ENCODE measurements at places on chromosomes 12 and 14. TPM values are rescaled to one million over a fixed set of nuclear protein-coding genes. Genes with fewer than 3 reads are reported as not detected.

DCN gene
- total RNA-seq, result 189 TPM

DNA sequence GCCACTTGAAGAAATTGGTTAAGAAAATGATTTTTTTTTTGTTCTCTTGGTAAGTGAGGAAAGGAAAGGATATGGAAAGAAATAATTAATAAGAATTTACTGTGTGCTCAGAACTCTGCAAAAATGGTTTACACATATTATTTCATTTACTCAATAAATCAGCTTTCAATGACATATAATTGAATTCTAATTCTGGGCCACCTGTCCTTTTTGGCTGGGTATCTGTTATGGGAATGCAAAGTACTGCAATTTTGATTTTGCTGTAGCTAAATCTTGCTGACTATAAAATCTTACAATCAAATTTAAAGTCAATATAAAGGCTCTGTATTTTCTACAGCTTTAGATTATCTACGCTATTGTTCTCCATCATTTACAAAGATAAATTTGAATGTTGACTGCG is 147.1 kb downstream of the GRIP1 start:
- no peak overlapping the region for H3K4me3 ChIP-seq
- H3K27me3 ChIP-seq, result no peaks in the 10 kb centered on the region
- DNase-seq, result no peak

DNA sequence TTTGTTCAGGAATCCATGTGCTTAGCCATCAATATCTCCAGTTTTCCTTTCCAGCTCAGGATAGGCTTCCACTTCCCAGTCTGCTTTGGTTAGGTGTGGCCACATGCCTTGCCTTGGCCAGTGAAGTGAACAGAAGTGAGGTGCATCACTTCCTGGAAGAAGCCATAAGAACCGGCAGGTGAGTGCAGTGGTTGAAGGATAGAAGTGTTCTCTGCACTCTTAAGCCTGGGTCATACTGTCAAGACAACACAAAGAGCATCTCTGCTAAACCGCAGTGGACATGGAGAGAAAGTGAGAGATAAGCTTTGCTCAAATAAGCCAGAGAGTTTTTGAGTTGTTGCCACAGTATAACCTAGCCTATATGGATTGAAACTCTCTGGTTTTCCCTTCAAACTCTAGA is 11.4 kb downstream of the GNG2 start:
- H3K4me1 ChIP-seq, result no peaks in the 10 kb centered on the region
- H3K4me3 ChIP-seq, result no peak overlapping the region
- H3K36me3 ChIP-seq, result no peaks in the 10 kb centered on the region
- DNase-seq, result no peak
- no peaks in the 10 kb centered on the region for H3K27me3 ChIP-seq

DNA sequence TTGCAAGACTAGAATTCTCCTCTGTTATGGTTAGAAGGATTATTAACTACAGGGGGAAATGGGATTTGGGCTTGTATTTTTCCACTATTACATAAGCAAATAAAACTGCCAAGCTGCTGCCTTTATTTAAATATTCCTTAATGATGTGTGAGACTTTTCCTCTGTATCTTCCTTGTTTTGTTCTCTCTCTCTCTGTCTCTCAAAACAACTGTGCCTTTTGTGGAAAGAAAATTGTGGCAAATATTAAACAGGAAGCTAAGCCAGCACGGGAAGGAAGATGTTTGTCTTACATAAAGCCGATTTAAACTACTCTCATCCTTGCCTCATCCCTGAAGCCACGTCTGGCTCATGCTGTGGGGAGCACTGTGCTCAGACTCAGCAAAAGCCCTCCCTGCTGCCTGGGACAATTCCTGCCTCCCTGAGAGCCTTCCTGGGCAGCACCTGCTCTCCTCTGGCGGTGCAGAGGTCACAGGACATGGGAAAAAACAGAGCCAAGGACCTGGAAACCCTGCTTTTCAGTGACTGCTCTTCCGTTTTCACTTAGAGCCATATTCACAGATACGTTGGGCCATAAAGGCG is 237.2 kb downstream of the SLC15A4 start:
- H3K27ac ChIP-seq, result no peak overlapping the region
- DNase-seq, result peak; percentile 37
- H3K36me3 ChIP-seq, result no peaks in the 10 kb centered on the region
- no peaks in the 10 kb centered on the region for H3K27me3 ChIP-seq
- H3K4me3 ChIP-seq, result no peak overlapping the region
- no peaks in the 10 kb centered on the region for H3K4me1 ChIP-seq

DNA sequence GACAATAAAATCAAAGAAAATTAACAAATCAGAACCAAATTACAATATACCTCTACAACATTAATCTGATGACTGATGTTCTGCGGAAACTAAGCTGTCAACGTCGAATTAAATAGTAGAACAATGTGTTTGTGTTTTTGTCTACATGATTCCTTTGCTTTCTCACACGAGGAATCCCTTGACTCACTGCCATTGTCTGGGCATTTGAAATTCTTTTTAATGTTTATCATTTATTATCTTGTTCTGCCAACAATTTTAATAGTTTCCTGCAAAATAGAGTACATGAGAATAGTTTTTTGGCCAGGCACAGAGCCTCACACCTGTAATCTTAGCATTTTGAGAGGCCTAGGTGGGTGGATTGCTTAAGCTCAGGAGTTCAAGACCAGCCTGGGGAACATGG is 76.6 kb upstream of the KRAS start:
- H3K27ac ChIP-seq, result no peak overlapping the region
- H3K36me3 ChIP-seq, result no peaks in the 10 kb centered on the region
- H3K4me1 ChIP-seq, result no peaks in the 10 kb centered on the region
- no peaks in the 10 kb centered on the region for H3K27me3 ChIP-seq
- H3K4me3 ChIP-seq, result no peak overlapping the region

DNA sequence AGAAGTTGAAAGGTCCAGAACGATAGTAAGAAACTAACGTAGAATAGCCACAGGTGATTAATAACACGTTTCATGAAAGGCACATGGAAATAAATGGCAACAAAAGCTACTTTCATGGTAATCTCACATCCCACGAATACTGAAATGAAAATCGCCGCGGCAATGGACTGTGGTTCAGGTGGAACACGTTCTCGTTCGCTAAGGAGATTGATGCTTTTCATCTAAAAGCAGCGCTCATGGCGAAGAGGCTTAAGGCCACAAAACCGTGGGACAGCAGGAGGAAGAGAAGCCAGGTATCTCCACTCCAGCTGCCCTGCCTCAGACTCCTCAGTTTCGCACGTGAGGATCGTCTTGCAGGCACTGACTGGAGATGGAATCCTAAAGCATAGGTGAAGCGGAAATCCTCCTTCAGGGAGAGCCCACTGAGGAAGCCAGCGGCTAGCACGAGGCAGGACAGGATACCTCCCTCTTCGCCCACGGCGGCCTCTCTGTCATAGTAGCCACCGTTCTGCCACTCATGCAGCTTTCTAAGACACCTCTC is 696 bp upstream of the GPHN start:
- H3K4me1 ChIP-seq, result peaks cover 35% of the 10 kb centered on the region
- peak overlapping the region; percentile 94 for H3K4me3 ChIP-seq
- H3K27me3 ChIP-seq, result no peaks in the 10 kb centered on the region
- DNase-seq, result no peak
- no peaks in the 10 kb centered on the region for H3K36me3 ChIP-seq

Data from stomach (tissue), 19 donors.